ENCODE measurements at places on chromosomes 3 and 15. TPM values are rescaled to one million over a fixed set of nuclear protein-coding genes. Genes with fewer than 3 reads are reported as not detected.

- DNase-seq = no peak
These were observed 16.4 kb downstream of the ARRDC4 start for GRCh38 chr15:97976766-97977503.

GRCh38 chr3:190338717-190339116 is 16.5 kb upstream of the CLDN1 start:
- DNase-seq = no peak

Gene GPR87
- total RNA-seq = not detected

DNA sequence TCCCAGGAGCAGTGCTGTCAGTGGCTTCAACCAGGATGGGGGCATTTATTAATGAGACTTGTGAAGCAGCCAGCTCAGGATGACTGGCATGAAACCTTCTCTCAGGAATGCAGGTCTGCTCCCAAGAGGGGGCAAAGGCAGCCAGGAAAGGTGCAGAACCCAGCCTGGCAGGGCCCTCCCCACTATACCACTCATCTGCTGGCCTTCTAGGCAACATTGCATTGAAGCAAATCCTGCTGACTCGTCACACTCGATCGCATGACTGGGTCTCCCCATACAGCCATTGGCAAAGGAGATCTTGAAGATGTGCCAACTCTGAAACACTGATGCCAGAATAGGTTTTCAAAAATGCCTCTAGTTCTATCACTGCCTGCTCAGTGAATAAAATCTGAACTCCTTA is 65.7 kb upstream of the CMTM7 start:
- no peak for DNase-seq

Gene CSPG5
- 0.22 TPM for total RNA-seq

Gene LYZL4
- total RNA-seq = not detected

- DNase-seq = no peak
These were observed 134.8 kb upstream of the MB21D2 start for GRCh38 chr3:193052354-193053045.

Measured in left ventricle myocardium inferior (tissue), 1 donor.